BJ (cell line): ENCODE measurements at places on chromosomes 7 and 10. TPM values are rescaled to one million over a fixed set of nuclear protein-coding genes. Genes with fewer than 3 reads are reported as not detected.
A peak's percentile ranks its signal among the peaks of the same experiment; 100 is the strongest.

TMEM184A gene
- polyA plus RNA-seq: 0.38 and 1.3 TPM in 2 replicates

- no peak for DNase-seq
Observed at GRCh38 chr7:127884066-127884559, 147.1 kb downstream of the LRRC4 start.

DNA sequence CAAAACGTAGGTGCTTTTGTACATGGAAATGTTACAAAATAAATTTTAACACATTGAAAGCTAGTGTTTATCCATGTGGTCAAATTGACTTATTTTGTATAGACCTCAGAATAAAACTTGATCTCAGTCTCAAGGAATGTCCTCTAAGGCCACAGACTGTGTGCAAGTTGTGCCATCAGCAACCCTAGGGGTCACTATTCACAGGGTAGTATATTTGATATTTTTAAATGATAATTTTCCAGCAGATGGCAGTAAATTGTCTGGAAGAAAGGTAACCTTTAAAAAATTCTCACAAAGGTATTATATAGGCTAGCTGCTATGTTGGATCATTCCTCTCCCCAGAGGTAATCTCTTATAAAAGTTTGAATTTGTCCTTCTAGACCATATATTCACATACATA lies 12.9 kb upstream of the SNX10 start:
- DNase-seq: no peak

- peak; percentile 44 for DNase-seq
Observed at GRCh38 chr7:17593819-17594419, 295.5 kb downstream of the AHR start.

- no peak for DNase-seq
Observed at GRCh38 chr10:79502561-79503309, 9.6 kb upstream of the EIF5AL1 start.

DNA sequence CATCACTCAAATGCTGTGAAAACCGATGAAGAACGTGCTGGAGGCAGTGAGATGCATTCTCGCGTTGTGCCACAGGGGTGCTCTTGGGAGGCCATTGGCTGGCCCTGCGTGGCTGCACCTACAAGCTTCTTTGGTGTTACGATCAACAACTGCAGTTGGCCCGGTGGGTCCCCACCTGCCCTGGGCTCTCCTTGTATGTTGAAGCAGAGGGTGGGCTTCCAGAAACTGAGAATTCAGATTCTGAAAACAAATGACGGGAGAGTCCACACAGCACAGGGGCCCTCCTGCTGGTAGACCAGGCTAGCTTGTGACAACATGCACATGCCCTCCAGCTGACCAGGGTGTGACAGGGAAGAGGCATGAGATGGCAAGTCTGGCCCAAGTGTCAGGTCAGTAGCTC lies 23.7 kb upstream of the DDC start:
- DNase-seq: no peak

DNA sequence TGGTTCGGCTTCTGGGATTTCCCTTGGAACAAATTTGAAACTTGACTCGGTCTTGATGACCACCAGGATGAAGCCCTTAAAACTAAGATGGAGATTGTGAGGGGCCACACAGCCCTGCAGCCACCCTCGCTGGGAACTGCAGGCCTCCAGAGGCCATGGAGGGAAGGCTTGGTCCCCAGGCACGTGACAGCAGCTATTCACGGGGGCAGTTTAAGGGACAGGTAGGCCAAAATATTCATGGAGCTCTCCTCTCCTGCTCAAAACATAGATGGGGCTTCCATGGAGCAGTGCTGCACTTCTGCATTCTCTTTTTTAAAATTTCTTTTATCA lies 137.0 kb downstream of the ADCY1 start:
- DNase-seq: no peak

GRCh38 chr10:96133135-96133534 lies 3.0 kb downstream of the ZNF518A start:
- no peak for DNase-seq

TMEM130 gene
- 4.4 and 6.4 TPM in 2 replicates for polyA plus RNA-seq

STEAP2 gene
- 2.1 and 5.1 TPM in 2 replicates for polyA plus RNA-seq

GRCh38 chr10:60434418-60435046 lies 44.9 kb upstream of the ANK3 start:
- no peak for DNase-seq

AUTS2 gene
- polyA plus RNA-seq: 0.32 and 0.54 TPM in 2 replicates

SPDYE18 gene
- 0.23 and 0.29 TPM in 2 replicates for polyA plus RNA-seq

DNA sequence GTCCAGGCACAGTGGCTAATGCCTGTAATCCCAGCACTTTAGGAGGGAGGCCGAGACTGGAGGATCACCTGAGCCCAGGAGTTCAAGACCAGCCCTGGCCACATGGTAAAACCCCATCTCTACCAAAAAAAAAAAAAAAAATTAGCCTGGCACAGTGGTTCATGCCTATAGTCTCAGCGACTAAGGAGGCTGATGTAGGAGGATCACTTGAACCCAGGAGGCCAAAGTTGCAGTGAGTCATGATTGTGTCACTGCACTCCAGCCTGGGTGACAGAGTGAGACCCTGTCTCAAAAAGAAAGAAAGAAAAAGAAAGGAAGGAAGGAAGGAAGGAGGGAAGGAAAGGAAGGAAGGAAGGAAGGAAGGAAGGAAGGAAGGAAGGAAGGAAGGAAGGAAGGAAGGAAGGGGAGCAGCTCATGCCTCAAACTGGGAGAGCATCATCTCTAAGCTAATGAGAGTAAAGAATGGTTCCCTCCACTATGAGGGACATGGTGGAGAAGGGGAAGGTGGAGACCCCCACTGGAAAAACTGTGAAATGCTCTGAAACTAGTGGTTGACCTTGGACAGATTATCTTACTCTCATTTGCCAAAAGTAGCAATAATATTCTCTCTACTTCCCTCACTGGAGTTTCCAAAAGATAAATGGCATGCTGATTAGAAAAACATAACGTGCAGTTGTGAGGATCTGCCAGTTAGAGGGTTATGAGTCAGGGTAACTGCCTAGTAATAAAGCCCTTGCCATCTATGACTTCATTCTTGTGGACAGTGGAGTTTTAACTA lies 16.8 kb downstream of the GIMAP5 start:
- DNase-seq: no peak

GRCh38 chr7:122764902-122765301 lies 62.2 kb upstream of the RNF148 start:
- DNase-seq: no peak

GRCh38 chr7:24545215-24545614 lies 28.0 kb upstream of the PALS2 start:
- no peak for DNase-seq

GRCh38 chr10:22552888-22553378 lies 161.4 kb downstream of the PIP4K2A start:
- DNase-seq: no peak

DNA sequence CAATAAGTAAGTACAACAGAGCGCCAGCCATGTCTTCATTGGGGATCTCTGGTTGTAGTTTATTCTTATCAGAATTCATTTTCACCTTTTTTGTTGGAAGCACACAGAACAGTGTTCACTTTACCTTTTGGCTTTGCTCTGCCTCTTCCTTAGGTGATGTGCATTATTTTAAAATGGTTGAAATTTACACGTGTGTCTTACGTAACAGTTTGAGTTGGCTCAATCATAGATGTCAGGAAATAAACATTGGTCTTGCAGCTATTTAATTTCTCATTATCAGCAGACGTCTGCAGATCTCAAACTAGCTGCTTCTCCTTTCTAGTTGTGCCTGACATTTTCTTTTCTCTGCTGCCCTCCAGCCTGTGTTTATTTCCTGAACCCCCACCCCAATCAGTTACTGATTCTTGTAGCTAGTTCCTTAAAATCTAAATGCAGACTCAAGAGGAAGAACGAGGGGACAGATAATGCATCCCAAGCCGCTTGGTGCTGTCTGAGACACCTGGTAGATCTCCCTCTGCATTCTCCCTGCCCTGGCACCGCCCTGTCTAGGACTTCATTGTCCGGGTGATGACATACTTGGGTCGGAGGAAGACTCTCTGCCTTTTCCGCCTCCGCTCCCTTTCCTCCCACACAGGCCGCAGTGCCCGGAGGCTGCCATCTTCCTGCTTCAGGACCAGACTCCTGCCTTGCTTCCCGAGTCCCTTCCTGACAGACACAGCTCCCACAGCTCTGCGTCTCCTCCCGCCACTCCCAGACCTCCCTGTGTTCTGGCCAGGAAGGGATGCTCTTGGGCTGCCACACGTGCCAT lies 108.2 kb downstream of the ANKRD61 start:
- DNase-seq: no peak

- no peak for DNase-seq
Observed at GRCh38 chr7:142485617-142486226, 227.9 kb upstream of the PRSS58 start.

DNA sequence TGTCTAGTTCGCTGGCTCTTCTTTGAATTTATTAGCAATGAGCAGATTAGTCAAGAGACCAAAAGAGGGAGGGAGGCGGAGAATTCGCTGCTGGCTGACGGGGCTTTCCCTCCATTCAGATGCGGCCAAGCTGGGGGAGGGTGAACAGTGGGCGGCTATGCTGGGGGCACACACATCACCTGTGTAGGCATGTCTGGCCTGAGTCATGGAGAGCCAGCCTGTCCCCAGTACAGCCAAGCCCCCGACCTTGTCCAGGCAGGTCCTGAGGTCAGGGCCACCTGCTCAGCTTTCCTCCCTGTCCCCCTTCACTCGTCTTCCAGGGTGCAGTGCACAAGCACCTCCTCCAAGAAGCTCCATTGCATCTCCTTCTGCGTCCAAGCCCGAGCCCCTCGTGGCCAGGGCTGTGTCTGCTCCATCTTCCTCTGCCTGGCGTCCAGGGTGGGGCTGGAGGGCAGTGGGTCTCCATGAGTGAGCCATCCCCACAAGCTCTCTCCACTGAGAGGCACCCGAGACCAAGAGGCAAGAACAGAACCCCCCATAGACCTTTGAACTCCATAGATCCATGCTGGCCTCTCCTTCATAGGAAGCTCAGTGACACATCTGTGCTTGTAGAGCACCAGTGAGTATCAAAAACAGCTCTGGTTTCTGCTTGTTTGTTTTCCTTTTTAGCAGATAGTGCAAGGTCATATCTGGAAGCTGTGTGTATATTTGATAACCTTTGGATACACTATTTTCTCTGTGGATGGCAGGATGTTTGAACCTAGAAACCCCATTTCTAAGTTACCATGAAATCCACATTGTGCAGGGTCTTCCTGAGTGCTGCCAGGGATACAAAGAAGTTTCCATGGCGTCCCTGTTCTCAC lies 1.9 kb upstream of the DEPP1 start:
- no peak for DNase-seq

HABP2 gene
- polyA plus RNA-seq: 0.02 TPM in 1 of 2 replicates, not detected in the other

TCF7L2 gene
- polyA plus RNA-seq: 7.7 and 11.3 TPM in 2 replicates
